ENCODE measurements at places on chromosomes 7 and 10. TPM values are rescaled to one million over a fixed set of nuclear protein-coding genes. Genes with fewer than 3 reads are reported as not detected.

- no peak for DNase-seq
Observed at GRCh38 chr10:119391440-119392251, 150.9 kb downstream of the RGS10 start.

DNA sequence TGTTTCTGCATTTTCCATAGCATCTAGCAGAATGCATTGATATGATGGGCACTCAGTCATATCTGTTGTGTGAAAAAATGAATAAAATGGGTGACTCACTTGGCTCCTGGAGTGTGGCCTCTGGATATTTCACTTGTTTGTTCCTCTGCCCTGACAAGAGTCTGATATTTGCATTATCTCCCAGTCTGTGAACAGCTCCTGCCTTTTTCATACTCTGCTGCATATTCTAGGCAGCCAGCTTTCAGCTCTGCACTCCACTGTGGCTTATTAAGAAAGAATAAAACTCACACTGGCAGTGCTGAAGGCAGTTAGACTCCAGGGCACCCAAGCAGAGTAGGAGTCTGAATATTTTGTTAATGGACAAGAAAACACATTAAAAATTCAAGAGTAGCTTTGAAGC lies 623.9 kb downstream of the SORCS1 start:
- peak; percentile 23 for DNase-seq

DNA sequence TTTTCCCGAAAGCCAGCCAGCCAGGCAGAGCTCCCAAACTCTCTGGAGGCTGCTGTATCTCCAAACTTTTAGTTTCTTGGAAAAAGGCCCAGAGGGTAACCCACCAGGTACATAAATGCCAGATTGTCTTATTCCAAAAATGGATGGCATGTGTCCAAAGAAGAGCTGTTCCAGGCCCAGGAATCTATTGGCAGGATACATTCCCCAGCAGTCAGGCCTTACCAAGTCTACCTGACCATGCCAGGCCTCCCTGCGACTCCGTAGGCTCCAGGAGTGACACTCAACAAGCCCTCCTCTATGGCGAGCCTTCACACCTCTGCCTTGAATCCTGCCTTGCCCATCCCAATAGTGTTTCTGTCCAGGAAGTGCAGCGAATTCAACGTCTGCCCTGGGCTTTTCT lies 95.6 kb downstream of the GRB10 start:
- no peak for DNase-seq

The EPHB6 gene
- total RNA-seq = 20.3 TPM

DNA sequence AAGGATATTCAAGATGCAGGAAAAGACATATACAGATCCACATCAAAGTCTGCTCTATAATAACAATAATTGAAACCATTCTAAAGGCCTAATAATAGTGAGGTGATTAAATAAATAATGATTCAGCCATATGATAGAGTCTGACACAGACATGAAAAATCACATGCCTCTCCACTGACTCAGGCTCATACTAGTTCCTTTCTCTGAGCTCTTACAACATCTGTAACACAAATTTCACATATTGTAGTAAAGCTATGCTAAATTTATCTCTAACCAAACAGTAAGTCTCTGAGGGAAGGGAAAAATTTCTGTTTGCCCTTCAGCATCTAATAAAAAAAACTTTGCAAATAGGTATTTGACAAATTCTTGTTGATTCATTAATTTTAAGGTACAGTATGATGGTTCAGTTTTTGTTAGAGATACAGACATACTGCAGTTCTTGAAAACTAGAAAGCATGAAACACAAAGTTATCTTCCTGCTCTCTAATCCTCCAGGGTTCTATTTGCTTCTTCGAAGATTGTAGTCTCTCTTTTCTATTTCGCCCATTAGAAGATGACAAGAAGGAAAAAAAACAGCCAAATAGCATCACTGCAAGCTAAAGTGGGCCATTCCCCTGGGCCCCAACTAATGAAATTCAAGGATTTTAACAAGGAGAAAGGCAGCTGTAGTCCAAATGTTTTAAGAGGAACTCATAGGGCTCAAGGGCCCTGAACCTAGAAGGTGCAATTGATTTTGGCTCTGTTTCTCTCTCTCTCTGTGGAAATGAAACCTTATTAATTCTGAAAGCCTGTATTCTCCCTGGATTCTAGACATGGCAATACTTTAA lies 53.9 kb downstream of the CUBN start:
- no peak for DNase-seq

- DNase-seq = no peak
Observed at GRCh38 chr10:111200505-111201186, 123.8 kb downstream of the ADRA2A start.

DNA sequence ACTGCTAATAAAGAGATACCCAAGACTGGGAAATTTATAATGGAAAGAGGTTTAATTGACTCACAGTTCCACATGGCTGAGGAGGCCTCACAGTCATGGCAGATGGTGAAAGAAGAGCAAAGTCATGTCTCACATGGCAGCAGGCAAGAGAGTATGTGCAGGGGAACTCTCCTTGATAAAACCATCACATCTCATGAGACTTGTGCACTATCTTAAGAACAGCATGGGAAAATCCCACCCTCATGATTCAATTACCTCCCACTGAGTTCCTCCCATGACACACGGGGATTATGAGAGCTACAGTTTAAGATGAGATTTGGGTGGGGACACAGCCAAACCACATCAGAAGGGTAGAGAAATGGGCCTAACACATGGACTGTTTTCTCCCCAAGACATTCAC lies 156.3 kb downstream of the CCDC71L start:
- DNase-seq = no peak
